Stomach (tissue), 19 donors: ENCODE measurements at places on chromosomes 4 and X. TPM values are rescaled to one million over a fixed set of nuclear protein-coding genes. Genes with fewer than 3 reads are reported as not detected.

DNA sequence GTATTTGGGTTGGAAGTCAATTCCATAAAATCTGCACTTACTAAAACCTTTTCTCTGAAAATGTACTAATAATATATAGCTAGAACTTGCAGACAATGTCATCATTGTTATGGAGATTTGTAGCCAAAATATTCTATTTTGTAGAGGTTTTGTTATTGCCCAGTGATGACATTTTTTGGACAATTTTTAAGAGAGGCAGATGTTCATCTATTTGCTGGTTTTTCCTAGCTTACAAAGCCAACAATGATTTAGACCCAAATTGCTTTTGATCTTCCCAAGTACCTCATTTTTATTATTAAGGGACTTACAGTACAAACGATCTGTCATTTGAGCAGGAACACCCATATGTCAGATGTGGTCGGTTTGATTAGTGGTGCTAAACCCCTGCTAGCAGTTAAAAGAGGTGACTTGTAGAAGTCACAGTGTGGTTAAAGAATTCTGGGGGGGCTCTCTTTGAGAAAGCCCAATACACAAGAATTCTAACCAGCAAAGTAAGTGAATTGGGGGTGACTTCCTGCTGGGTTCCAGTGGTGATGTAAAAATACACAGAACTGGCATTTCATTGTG is 136.2 kb downstream of the KIT start:
- H3K27ac ChIP-seq = no peak overlapping the region
- no peaks in the 10 kb centered on the region for H3K4me1 ChIP-seq
- DNase-seq = no peak
- no peak overlapping the region for H3K4me3 ChIP-seq
- H3K27me3 ChIP-seq = no peaks in the 10 kb centered on the region

DNA sequence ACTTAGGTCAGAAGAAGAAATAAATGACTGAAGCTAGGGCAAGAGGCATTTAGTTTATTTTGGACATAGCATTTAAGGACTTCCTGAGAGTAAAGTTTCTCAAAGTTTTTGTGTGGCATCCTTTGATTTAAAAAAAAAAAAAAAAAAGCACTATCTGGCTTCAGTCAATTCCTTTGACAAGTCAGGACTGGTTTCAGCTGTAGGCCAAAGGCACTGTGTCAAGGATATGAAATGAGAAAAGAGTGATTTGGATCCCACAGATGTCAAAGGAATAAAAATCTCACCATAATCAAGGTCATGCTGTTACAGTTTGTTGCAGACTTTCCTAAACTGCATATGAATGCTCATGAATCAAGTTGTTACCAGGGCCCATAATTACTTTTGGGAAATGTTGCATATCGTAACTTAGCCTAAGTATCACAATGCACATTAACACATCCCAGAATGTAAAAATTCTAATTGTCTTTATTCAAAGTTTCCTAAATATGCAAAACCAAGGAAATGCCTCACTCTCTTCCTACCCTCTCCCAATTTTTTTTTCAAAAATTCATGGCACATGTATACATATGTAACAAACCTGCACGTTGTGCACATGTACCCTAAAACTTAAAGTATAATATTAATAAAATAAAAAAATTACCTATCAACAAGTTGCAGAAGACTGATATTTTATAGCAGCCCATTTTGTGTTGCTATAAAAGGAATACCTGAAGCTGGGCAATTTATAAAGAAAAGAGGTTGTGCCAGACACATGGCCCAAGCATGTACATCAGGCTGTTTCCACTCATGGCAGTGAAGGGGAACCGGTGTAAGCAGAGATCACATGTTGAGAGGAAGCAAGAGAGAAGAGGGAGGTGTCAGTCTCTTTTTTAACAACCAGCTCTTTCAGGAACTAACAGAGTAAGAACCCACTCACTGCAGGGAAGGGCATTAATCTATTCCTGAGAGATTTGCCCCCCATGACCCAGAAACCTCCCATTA is 33.7 kb upstream of the ADAMTS3 start:
- DNase-seq = no peak
- H3K4me1 ChIP-seq = no peaks in the 10 kb centered on the region
- no peaks in the 10 kb centered on the region for H3K27me3 ChIP-seq
- no peak overlapping the region for H3K4me3 ChIP-seq
- H3K36me3 ChIP-seq = no peaks in the 10 kb centered on the region
- H3K27ac ChIP-seq = no peak overlapping the region

DNA sequence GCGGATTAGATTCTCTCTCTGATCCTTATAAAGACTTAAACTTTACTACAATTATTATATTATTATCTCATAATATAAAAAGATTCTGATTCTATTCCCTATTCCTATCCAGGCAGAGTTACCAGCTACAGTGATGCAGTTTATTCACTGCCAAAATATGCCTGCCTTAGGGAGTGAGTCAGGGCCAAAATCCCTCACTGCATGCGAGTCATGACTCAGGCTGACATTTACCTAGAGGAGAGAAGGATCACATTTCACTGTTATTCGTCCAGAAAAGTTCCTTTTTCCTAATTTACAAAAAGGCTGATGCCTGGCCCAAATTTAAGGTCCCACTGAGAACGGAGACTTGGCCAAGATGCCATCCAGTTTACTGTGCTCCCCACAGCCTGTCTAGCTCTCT is 168.5 kb upstream of the LDB2 start:
- H3K4me1 ChIP-seq = peaks cover 6% of the 10 kb centered on the region
- H3K27ac ChIP-seq = no peak overlapping the region
- no peaks in the 10 kb centered on the region for H3K27me3 ChIP-seq
- DNase-seq = no peak
- no peak overlapping the region for H3K4me3 ChIP-seq

GRCh38 chrX:32597777-32598176 is 613.6 kb downstream of the DMD start:
- H3K27ac ChIP-seq = no peak overlapping the region
- no peak for DNase-seq
- H3K4me3 ChIP-seq = no peak overlapping the region
- H3K36me3 ChIP-seq = no peaks in the 10 kb centered on the region

- H3K27me3 ChIP-seq = no peaks in the 10 kb centered on the region
- H3K36me3 ChIP-seq = no peaks in the 10 kb centered on the region
- no peak overlapping the region for H3K4me3 ChIP-seq
- peaks cover 15% of the 10 kb centered on the region for H3K4me1 ChIP-seq
- H3K27ac ChIP-seq = no peak overlapping the region
Measured at GRCh38 chr4:41069838-41070237, 144.5 kb downstream of the APBB2 start.

- H3K27ac ChIP-seq = no peak overlapping the region
- H3K36me3 ChIP-seq = no peaks in the 10 kb centered on the region
- no peak overlapping the region for H3K4me3 ChIP-seq
- no peaks in the 10 kb centered on the region for H3K4me1 ChIP-seq
Measured at GRCh38 chr4:30535255-30535654, 184.9 kb upstream of the PCDH7 start.

CLOCK gene
- total RNA-seq = 37.7 TPM

RAP2C gene
- total RNA-seq = 20.9 TPM

F8A2 gene
- 28.6 TPM for total RNA-seq
